Right cardiac atrium (tissue), 5 donors: ENCODE measurements at places on chromosomes 5 and 9. TPM values are rescaled to one million over a fixed set of nuclear protein-coding genes. Genes with fewer than 3 reads are reported as not detected.
A peak's percentile ranks its signal among the peaks of the same experiment; 100 is the strongest.

- no peak for DNase-seq
These were observed 21.8 kb downstream of the ZBED3 start for GRCh38 chr5:77065256-77065655.

- no peak for DNase-seq
These were observed 82.3 kb upstream of the AGXT2 start for GRCh38 chr5:35129921-35130485.

DNA sequence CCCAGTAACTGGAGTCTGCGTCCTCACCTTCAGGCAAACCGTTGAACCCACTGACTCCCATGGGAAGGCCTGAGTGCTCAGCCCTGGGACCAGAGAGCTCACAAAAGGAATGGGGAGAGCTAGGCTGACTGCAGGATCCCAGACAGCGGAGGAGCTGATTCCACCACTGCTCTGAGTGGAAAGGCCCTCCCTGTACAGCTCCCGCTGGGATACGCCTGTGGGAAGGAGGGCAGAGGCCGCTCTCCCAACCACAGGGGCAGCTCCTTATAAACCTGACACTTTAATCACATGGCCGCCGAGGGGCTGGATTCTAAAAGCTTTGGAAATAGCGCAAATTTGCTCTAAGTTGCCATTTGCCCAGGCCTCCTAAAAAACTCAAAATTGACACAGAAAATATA is 37.1 kb downstream of the DBH start:
- peak; percentile 22 for DNase-seq

GRCh38 chr9:5438301-5439162 is 807 bp upstream of the PLGRKT start:
- no peak for DNase-seq

DNA sequence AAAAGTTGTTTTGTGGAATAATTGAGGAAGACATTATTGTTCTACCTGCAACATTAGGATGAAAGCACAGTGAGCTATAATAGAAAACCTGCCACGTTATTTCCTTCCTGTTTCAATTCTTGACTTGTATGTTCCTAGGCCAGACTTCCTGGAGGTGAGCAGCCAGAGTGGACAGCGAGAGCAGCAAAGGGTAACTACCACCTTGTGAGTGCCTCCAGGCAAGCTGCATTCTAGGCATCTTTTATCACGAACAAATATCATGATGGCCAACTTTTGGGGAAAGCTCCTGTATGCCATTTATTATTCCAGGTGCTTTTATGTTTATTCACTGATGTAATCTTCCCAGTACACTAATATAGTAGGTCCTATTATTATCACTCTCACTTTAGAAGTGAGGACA is 34.0 kb upstream of the ZSWIM6 start:
- DNase-seq, result no peak

DNA sequence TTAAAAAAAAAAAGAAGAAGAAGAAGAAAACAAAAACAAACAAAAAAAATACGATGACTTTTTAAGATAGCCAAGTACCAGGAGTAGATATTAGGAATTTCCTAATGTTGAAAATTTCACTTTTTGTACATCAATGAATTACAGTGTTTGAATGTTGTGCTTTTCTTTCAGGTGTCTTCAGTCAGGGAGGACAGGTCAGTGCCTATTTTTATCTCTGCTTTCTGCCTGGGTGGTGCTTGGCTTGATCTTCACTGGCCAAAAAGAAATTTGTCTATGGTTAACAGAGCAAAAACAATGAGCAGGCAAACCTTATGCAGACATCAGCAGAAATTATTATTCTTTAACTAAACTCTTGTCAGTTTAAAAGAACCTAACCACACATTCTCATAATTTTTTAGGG is 3.0 kb downstream of the SPINK6 start:
- DNase-seq, result no peak

- no peak for DNase-seq
These were observed 30.7 kb downstream of the DHX29 start for GRCh38 chr5:55276771-55277170.

- no peak for DNase-seq
These were observed 51.4 kb downstream of the FAM114A2 start for GRCh38 chr5:153987301-153987700.

DNA sequence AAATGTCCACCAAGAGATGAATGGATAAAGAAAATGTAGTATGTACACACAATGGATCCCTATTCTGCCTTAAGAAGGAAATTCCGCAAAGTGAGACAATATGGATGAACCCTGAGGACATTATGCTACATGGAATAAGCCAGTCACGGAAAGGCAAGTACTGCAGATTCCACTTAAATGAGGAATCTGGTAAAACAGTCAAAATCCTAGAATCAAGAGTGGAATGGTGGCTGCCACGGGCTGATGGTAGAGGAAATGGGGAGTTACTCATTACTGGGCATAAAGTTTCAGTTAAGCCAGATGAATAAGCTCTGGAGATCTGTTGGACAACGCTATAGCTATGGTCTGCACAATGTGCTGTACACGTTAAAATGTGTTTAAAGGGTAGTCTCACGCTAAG is 47.2 kb downstream of the STK10 start:
- DNase-seq, result no peak

ARHGEF28 gene
- 1.7 TPM for total RNA-seq
